NCI-H460 (cell line): ENCODE measurements at places on chromosomes 1 and 21. TPM values are rescaled to one million over a fixed set of nuclear protein-coding genes. Genes with fewer than 3 reads are reported as not detected.

C1orf56 gene
- 6.1 and 7.2 TPM in 2 replicates for total RNA-seq

DNA sequence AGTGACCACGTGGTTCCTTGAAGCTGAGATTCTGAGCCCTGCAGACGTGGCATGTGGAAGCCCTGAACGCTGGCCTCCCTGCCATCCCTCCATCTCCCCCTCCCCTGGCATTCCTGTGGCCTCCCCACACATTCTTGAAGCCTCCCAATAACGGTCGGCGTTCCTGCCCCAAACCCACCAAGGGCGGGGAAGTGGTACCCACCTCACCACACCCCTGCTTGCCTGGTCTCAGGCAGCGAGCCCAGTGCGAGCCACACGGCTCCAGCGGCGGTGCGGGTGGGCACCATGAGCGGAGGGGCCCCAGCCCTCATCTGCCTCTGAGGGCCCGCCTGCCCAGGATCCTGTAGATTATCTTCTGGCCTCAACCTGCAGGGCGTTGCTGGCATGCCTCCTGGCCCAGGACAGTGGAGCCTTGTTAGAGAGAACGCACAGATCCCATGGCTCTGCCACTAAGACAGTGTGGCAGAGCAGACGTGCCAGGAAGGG lies 20.6 kb upstream of the PRELP start:
- DNase-seq: no peak

DNA sequence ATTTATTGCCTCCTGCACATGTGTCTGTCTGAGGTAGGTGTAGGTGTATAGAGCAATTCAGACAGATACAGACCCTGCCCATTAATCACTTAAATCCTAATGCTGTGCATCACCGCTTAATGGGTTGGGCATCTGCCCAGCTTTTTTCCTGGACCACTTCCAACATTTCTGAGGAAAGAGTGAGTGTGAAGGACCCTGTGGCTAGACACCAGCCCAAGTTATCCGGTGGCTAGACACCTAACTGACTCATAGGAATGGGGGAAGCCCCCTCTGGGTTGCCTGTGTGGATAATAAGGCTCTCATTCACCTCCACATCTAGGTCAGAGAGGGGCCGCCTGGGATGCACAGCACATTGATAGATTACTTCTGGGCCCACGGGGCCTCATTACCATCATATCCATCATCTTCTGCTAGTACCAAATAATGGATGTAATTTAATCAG lies 121.1 kb upstream of the RAVER2 start:
- DNase-seq: no peak

DNA sequence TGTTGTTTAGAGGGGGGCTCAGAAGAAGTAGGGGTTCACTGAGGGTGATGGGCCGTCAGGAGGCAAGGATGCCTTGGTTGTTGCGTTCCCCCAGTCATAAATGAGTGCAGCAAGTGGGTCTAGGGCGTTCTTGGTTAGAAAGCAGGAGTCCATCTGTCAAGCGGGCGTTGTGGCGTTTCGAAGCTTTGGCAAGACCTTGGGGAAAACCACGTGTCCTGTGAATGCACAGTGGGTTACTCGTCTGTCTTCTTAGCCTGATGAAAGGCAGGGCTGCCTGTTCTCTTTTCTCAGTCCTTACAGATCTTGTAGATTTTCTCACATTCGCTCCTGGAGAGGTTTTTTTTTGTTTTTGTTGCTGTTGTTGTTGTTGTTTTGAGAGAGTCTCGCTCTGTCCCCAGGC lies 6.3 kb upstream of the ZNF496 start:
- no peak for DNase-seq
